ENCODE measurements at places on chromosomes 12 and 14.

DNA sequence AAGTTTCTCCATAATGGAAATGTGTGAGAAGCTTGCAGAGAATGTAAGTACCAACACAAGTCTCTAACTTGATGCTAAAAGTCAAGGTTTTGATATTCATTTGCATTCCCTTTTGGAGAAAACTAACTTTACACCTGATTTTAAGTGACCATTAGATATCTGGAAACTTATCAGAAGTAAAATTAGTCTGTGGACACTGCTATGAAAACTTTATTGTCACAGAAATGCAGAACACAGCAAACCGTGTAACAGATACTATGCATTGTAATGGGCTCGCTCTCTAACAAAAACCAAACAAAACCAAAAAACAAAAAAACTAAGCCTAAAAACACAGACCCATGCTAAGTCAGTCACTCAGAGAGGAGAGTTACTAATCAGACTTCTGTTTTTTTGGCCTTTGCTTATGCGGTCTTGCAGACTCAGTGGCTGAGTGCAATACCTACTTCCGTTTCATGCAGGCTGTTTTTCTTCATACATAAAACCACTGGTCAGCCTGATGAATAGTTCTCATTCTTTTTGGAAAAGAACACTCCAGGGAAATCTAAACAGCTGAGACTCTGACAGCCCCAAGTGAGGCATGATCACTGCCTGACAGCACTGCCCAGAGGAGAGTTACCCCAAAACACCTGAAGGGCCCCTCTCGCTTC, 35.7 kb downstream of the NRDE2 start:
- DNase-seq, result no peak

- DNase-seq, result no peak
Measured at GRCh38 chr12:131112021-131112420, 158.3 kb downstream of the ADGRD1 start.

DNA sequence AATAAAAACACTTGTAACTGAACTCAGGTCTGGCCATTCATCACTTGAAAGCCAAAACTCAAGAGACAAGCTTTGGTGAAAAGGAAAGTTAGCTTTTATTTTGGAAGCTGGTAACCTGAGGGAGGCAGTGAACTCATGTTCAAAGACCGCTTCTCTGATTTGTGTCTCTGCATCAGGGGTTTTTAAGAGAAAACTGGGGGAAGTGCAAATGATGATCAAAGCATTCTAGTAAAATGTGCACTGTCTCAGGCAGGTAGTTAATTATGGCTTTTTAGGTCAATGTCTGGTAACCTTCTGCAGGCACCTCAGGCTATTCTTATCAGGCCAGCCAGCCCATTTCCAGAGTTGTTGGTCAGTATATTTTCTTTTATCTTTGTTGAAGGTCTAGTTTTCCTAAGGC, 162.2 kb downstream of the SYT10 start:
- DNase-seq, result no peak

- DNase-seq, result no peak
Measured at GRCh38 chr14:51317373-51317772, 77.3 kb downstream of the TMX1 start.

DNA sequence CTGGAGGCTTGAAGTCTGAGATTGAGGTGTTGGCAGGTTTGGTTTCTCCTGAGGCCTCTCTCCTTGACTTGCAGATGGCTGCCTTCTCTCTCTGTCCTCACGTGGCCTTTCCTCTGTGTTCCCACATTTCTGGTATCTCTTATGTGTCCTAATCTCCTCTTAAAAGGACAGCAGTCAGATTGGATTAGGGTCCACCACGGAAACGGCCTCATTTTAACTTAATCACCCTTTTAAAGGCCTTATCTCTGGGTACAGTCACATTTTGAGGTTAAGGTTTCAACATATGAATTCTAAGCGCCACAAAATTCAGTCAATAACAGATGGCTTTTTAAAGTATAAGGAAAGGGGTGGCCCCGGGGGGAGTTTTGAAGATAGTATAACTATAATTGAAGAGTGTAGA, 33.5 kb downstream of the UNC79 start:
- DNase-seq, result no peak

- no peak for DNase-seq
Measured at GRCh38 chr12:14362352-14362751, 3.1 kb upstream of the ATF7IP start.

Measured in NCI-H1092 treated with DMSO at 0.1 percent for 48 hours (cell line).